ENCODE measurements at places on chromosomes 2 and 18.

- peak; percentile 47 for DNase-seq
Measured at GRCh38 chr2:101205521-101206479, 46.9 kb upstream of the CNOT11 start.

DNA sequence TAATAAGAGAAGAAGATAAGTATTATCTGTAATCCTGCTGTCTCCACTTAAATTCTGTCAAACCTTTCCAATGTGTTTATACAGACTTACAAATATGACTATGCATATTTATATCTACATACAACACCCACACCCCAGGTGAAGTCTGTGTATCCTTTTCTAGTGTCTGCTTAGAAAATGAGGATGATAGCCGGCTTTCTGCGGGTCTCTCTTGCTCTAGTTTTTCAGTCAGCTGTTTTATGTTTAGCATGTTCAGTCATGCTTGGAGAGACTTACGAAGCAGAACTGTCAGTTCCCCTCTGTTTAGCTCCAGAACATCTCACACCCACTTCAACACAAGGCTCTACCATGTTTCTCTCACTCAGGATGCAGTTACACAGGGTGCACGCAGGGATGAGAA lies 137.3 kb upstream of the NFATC1 start:
- no peak for DNase-seq

GRCh38 chr2:119517433-119517832 lies 6.8 kb downstream of the SCTR start:
- peak; percentile 76 for DNase-seq

DNA sequence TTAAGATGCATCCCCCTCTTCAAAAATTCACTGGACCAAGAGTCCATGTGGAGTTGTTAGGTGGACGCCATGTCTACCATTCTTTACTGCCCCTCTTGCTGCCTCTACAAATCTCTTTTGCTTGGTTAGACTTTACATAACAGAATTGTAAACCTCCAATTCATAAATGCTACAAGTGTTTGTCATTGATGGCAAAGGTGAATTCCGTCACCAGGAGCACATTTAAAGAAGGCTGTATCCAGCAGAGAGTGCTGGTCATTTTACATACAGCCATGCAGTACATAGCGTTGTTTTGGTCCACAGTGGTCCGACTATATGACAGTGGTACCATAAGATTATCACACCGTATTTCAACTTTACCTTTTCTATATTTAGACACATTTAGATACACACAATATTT lies 274.5 kb downstream of the MYCN start:
- no peak for DNase-seq

DNA sequence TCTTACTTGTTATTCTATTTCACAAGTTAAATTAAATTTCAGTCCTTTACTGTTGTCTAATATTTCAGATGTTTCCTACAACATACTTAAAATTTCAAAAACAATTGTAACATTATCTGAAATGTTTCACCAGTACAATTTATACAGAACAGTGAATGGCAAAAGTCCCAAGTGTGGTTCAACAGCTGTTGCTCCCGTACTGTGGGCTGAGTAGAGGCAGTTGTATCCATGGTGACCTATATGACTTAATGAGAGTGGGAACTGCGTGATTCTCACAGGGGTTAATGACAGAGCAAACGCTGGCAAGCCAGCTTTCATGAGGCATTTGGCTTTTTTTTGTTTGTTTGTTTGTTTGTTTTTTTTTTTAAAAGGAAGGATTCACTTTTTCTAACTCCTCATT lies 5.3 kb upstream of the PLCL1 start:
- DNase-seq, result no peak

GRCh38 chr2:71930049-71930681 lies 217.5 kb downstream of the CYP26B1 start:
- DNase-seq, result peak; percentile 48

GRCh38 chr2:191155608-191156071 lies 4.8 kb upstream of the STAT4 start:
- no peak for DNase-seq

DNA sequence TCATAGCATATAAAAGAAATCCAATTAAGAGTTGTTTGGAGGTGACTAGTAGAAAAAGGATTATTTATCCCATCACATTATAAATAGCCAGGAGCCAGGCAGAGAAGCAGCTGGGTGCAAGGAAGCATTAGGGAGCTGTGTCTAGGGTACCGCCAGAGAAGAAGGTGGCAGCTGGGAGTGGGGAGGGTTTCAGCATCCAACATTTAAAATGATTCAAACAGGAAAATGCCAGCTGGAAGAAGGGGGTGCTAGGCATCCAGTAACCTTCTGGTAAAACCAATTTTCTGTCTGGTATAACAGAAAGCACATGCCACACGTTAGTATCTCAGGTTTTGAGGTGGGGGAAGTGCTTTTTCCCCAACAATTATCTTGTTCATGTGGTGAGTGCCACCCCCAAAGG lies 452.4 kb downstream of the ZEB2 start:
- no peak for DNase-seq

DNA sequence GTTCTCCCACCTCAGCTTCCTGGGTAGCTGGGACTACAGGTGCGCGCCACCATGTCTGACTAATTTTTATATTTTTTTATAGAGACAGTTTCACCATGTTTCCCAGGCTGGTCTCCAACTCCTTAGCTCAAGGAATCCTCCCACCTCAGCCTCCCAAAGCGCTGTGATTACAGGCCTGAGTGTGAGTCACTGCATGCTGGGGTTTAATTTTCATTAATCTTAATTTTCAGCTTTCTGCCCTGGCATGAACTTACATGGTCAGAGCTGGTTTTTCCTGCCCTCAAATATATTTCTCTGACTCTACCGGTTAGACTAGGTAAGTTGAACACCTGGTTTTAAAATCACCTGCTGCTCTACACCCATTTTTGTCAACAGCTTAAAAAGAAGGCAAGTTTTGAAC lies 3.1 kb downstream of the MARCHF7 start:
- no peak for DNase-seq

- DNase-seq, result no peak
Measured at GRCh38 chr2:180255981-180256380, 248.9 kb upstream of the CWC22 start.

DNA sequence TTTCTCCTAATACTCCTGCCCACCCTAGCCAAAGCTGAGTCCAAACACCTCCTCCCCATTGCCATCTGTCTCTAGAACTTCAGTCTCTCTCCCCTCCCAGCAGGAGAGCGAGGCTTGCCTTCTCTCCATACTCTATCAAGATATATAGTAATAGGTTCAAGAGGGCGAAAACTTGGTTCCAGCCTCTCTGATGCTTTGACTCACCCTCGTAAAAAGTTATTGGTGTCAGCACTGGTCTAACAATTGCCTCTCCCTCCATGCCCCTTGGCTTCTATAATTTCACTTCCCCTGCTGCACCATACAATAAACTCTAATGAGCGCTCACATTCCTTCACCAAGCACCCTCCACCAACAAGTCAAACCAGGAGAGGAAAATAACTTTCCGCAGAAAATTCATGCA lies 797.3 kb downstream of the BCL11A start:
- no peak for DNase-seq

DNA sequence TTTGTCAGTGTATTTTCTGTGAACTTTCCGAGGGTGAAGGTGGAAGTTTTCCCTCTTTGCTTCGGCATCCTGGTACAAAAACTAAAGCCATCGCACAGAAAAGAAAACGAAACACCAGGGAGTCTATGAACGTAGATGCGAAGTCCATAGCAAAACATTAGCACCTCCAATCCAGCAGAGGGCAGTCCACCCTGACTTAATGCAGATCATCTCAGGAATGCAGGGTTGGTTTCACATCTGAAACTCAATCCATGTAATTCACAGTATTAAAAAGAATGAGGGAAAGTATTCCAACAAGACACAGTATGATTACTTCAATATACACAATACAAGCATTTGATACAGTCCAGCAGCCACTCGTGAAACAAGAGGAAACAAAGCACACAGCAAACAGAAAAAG lies 70.8 kb downstream of the RTP5 start:
- DNase-seq, result no peak

DNA sequence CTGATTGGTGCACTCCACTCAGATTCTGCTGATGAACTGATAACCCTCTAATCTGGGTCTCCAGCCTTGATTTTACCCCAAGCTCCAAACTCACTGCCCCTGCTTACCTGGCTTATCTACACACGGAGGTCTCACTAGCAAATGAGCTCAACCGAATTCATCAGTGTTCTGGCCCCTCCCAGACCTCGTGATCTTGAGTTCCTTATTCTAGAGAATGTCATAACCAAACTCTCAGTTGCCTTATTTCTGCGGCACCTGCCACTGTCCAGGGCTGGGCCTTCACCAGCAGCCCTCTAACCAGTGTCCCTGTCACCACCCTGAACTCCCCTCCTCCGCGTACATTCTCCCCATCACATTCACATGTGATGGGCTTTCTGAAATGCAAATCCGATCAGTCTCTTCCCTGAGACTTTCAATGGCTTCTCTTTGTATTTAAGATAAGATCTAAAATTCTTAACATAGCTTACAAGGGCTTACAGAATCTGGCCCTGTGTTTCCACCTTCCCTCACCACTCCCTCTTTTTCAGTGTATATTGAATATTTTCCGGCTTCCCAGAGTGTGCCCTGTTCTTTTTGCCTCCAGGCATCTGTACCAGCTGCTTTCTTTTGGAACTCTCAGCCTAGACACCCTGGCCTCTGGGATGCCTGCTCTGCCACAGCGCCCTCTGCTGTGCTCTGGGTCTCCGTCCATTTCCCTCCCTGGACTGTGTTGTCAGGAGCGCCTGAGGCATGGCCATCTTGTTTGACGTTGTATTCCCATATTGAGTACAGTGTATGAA lies 31.1 kb downstream of the NAB1 start:
- peak; percentile 58 for DNase-seq

DNA sequence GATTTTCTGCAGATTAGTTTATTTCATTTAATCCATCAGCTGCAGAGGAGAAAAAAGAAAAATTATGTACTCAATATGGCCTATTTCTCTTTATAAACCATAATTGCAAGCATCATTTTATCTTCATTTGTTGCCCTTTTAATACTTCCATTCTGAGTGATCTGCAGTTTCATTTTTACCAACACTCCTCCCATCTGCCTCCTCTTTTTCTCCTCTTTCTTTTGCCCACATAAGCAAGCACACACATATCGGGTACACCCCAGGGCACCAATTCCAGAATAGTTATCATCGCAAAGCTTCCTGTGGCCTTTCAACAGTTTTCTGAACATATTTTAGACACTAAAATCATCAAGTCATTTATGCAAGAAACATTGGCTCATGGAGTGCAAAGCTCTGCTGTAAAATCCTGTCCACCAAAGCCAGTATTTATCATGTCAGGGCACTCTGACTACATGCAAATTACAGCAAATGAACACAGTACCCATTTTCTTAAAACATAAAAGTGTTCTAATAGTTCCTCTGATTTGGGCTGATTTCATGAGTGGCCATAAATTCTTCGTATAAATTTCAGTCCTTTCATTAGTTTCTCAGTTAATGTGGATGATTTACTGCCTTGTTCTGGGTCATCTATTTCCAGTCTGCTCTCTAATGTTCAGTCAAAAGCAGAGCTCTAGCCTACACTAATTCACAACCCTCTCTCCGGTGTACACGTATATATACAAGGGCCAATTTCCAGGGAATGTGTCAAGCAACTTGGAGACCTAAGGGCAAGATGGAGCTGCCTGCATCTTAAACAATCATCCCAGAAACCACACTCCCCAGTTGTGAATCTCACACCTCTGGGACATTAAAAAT lies 281.3 kb downstream of the STK39 start:
- no peak for DNase-seq

DNA sequence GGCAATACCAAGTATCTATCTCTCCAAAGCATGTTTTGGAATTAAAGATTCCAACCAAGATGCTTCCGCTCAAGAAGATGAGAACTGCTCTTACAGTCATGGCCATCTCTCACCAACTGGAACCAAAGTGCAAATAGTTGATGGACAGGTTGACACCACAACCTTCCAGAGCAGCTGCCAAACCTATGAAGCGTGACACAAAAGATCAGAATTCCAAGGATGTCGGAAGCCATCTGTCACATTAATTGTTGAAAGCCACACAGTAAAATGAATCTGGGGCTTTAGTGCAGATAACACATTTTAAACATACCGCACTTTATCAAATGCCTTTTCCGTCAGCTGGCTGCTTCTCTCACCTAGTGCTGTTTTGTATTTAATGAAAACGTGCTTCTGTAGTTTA lies 195.7 kb downstream of the CDH20 start:
- DNase-seq, result no peak

DNA sequence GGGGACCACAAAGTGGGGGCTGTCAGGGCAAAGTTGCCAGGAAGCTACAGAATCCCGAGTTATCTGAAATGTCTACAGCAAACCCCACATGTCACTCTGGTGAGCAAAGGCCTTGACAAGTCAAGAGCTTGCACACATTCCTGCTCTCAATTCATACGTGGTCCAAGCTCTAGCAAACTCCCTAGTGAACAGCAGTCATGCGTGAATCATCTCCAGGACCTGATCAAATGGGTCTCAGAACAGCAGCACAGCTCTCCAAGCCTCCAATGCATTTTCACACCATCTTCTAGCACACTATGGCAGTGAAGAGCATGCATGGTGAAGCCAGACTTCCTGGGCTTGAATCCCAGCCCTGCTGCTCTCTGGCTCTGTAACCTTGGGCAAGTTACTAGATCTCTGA lies 68.5 kb downstream of the MYO5B start:
- no peak for DNase-seq

- DNase-seq, result no peak
Measured at GRCh38 chr2:169190197-169190775, 120.9 kb downstream of the DHRS9 start.

GRCh38 chr2:239779584-239779983 lies 245.6 kb downstream of the NDUFA10 start:
- DNase-seq, result no peak

GRCh38 chr2:195026261-195026660 lies 630.8 kb upstream of the SLC39A10 start:
- no peak for DNase-seq

DNA sequence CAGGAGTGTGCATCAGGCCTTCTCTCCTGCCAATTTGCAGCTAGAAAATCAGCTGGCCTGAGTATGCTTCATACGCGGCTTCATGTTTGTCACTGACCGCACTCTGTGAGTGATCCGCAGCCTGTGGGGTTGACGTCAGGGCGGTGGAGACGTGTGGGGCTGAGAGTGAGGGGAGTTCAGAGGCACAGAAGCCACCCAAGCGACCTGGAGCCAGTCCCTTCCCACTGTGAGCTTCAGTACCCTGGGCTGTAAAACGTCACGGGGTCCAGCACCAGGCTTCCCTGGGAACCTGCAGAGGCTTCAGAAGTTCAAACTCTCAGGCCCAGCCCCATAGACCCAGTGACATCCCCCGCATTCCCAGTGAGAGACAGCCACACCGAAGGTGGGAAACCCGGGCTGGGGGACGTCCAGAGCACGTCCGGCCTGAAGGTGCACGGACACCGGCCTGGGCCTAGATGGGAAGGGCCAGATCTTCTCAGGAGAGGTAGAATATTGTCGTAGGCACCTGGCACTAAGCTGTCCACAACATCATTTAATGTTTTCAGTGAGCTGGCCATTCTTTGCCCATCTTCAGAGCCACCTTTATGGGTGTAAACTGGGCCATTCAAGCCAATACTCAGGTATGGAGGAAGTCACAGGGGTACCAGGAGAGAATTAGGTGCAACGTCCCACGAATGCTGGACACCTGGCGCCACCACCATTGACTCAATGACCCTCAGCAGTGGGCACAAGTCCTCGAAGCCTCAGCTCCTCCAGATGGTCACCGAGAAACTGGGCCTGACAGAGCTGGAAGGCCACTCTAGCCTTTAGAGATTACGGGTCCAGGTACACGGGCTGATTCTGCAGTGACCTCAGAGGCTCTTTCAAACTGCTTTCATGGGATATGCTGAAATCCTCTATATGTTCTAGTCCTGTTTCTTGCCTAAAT lies 235.6 kb upstream of the MYT1L start:
- DNase-seq, result no peak
